ENCODE measurements at places on chromosomes 2 and 18.
A peak's percentile ranks its signal among the peaks of the same experiment; 100 is the strongest.

DNA sequence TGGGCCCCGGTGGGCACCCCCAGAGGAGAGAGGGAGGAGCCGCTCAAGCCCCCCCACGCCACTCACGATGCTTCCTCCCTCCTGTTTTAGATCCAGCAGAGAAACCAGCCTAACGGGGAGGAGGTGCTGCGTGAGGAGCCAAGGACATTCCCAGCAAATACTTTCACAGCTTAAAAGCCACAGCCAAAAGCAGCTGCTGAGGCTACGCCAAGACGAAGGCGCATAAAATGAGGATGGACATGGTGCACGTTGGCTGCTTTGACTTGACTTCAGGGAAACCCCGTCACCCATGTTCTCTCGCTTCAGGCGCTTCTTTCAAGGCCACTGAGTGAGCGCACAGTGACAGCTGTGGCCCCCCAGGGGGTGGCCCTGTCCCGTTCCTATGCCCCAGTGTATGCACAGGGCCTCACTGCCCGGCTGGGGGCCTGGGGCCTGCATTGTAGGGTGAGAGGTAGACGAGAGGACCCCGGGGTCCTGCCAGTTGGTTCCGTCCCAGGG lies 72.1 kb upstream of the PXDN start:
- peak; percentile 65 for DNase-seq

- no peak for DNase-seq
These were observed 467.7 kb upstream of the SALL3 start for GRCh38 chr18:78511666-78512601.

DNA sequence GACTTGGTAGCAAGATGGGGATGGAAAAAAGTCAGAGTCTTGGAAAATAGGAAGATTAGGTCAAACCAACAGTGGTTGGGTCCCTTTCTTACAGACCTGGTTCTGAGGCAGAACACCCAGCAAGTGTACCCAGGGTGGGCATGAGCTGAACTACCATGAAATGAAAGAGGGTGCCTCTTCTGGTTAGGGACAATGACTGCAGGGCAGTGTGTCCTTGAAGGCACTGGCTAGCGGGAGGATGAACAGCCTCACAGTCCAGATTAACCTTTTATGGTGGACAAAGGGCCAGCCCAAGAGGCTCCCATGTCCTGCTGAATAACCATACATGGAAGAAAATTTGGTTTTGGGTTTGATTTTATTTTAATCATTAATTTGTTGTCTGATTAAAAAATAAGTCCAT lies 61.8 kb upstream of the CCDC85A start:
- no peak for DNase-seq

- DNase-seq = no peak
These were observed 72.7 kb downstream of the TWIST2 start for GRCh38 chr2:238920601-238921001.

Measured in GM04504 (cell line).